ENCODE measurements at places on chromosomes 7 and 10.

DNA sequence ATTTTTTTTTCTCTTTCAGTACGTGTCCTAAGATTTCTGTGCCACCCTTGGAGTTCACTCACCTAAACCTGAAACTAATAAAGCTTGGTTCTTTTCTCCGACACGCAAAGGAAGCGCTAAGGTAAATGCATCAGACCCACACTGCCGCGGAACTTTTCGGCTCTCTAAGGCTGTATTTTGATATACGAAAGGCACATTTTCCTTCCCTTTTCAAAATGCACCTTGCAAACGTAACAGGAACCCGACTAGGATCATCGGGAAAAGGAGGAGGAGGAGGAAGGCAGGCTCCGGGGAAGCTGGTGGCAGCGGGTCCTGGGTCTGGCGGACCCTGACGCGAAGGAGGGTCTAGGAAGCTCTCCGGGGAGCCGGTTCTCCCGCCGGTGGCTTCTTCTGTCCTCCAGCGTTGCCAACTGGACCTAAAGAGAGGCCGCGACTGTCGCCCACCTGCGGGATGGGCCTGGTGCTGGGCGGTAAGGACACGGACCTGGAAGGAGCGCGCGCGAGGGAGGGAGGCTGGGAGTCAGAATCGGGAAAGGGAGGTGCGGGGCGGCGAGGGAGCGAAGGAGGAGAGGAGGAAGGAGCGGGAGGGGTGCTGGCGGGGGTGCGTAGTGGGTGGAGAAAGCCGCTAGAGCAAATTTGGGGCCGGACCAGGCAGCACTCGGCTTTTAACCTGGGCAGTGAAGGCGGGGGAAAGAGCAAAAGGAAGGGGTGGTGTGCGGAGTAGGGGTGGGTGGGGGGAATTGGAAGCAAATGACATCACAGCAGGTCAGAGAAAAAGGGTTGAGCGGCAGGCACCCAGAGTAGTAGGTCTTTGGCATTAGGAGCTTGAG is at the start of gene CFTR:
CFTR (plus strand) TSS at position 801 of the 830 bp plus-strand sequence. CDS start 70 bp downstream, outside the sequence.
- no peak for DNase-seq

DNA sequence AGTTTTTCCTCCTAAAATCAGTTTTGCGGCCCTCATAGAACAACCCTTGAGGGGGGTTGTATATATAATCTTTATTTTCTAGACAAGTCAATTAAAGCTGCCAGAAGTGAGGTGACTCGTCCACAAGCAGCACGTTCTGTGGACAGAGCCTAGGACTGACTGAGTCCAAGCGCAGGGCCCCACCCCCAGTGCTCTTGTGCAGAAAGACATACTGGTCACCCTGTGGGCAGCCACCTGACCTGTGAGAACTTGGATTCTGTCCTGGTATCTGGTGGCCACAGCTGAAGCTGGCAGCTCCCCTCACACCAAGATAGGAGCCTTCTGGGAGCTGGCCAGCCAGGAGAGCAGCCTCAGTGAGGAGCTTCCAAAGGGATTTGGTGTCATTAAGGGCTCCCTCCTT is 89.3 kb downstream of the GRK5 start:
- no peak for DNase-seq

DNA sequence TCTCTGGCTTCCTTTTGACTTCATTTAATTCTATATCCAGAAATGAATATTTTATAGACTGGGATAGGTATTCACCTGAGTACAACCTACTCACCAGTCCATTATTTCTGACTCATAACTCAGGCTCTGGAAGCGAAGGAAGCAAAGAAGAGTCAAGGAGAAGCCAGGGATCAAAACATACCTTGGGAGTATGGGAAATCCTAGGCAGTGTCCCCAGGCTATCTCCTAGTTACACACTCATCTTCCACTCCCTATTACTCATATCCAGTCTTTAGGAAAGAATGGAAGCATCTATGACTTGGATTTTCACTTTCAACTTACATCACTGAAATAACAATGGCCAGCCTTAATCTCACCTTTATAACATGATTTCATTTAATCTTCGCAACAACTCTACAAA is 40.9 kb upstream of the ELAPOR2 start:
- DNase-seq: no peak

- no peak for DNase-seq
Measured at GRCh38 chr7:18239212-18239611, 211.6 kb upstream of the PRPS1L1 start.

DNA sequence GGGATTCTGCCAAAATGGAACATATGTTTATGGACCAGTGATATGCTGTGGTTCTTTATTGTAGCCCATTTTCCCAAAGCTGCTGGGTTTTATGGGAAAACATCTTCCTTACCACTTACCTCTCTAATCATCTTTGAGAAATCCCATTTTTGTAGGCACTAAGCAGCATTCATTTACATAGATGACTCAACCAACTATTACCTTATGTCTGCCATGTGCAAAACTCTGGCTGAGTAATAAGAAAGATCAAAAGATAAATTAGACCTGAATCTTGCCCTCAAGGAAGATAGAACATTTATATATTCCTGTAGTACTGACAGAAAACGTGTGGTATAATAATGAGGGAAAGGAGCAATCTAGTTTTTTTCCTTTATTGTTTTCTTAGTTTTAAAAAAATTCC is 24.3 kb downstream of the CBLL1 start:
- DNase-seq: no peak

DNA sequence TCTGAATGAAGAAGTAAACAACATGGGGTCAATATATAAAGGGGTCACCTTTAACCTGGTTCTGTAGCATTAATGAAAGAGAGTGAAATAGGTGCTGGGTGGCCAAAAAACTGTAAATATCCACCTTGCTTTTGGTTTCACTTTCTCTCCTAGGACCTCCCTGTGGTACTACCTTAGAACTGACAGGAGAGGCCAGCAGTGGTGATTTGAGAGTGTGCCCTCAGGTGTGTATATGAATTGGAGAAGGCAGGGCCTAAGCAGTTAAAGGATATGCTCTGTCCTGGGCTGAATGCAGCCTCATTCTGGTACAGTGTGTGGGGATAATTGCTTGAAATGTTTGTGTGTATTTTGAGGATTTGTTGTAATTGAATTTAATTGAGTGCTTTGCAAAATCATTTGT is 62.0 kb downstream of the BBS9 start:
- DNase-seq: no peak

- DNase-seq: no peak
Measured at GRCh38 chr10:91514787-91515186, 104.6 kb downstream of the HECTD2 start.

- DNase-seq: no peak
Measured at GRCh38 chr7:92763636-92764423, 72.5 kb downstream of the CDK6 start.

- DNase-seq: no peak
Measured at GRCh38 chr10:80509403-80510161, 28.1 kb upstream of the SH2D4B start.

DNA sequence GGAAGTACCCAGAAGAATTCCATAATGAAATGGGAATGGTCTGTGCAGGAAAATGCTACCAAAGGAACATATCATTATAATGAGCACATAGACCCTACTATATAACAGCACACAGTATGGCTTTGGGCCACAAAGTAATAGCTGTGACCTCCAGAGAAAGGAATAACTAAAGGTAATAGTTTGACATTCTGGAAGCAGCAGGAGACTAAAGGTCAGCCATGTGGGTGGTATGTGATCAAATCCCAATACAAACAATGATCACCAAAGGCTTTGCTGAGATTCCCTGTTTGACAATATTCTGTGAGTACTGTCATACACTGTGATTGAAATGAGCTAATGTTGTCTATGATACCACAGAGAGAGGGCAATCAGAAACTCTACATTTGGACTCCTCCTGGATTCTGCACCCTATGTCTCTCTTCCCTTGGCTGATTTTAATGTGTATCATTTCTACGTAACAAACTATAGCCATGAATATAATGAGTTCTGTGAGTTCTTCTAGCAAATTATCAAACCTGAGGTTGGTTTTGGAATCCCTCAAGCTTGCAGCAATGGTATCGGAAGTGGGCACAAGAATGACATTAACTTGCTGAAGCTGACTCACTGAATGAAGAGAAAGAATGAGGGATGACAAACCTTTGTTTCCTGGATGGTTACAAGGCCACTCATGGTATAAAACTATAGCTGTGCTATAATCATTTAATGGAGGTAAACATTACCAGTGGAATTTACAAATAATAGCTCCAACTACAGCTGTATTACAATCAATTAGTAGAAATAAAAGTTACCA is 99.6 kb downstream of the JMJD1C start:
- no peak for DNase-seq

DNA sequence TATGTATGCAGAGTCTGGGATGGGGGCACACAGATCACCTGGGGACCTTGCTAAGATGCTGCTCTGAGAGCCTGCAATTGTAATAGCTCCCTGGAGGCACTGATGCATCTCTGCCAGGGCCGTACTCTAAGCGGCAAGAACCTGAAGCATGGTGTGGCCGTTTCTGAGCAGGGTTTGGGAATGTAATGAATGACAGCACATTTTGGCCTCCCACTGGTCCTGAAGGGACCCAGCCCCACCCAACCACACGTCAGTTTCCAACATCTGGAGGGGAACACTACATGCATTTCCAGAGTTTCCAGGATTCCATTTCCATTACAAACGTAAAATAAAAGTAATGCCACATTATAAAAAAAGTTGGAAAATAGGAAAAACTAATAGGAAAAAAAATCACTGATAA is 14.0 kb downstream of the ZCCHC24 start:
- DNase-seq: no peak

- no peak for DNase-seq
Measured at GRCh38 chr7:81790120-81790500, 20.3 kb upstream of the HGF start.

GRCh38 chr7:95861041-95861440 is 88.7 kb downstream of the DYNC1I1 start:
- no peak for DNase-seq

- no peak for DNase-seq
Measured at GRCh38 chr10:12476656-12477055, 127.3 kb downstream of the CAMK1D start.

DNA sequence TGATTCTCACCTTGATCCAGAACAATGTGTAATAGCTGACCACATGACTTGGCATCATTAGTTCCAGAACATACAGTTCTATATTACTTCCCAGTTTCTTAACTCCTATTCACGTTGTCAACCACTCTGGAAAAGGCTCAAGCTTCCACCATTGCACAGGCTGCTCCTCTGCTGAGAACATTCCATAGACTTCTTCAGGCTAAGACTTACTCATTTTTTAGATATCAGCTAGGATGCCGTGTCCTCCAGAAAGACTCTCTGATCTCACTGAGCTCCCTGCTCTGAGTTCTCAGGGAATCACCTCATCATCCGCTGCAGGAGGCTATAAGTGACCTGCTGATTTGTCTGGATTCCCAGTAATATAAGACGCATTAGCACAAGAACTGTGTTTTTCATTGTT is 73.1 kb downstream of the HTR7 start:
- DNase-seq: no peak

- no peak for DNase-seq
Measured at GRCh38 chr10:21742740-21743412, 208.8 kb downstream of the MLLT10 start.

DNA sequence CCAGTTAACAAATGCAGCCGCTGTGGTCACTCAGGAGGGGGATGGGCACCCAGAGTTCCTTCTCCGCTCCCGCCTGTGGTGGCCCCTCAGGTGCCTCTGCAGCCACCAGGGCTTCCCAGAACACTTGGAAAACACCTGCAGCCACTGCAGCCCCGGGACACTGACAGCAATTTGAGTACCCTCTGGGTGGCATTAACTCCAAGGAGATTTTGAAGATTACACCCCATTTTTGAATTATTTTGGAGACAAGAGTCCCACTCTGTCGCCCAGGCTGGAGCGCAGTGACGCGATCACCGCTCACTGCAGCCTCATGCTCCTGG is 32.2 kb downstream of the IL15RA start:
- no peak for DNase-seq

DNA sequence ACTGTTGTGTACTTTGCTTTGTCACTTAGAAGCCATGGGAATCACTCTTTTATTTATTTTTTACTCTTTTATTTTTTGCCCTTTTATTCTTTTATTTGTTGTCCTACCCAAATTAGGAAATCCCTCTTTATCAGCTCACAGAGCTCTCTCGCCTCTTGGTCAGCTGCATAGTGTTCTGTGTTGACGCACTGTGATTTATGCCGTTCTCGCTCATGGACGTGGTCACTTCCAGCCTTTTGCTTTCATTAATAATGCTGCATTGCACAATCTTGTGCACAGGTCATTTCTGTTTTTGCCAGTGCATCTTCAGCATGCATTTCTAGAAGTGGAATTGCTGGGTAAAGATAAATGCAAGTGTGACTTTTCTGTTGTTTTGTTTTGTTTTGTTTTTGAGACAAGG is 42.3 kb downstream of the FBH1 start:
- no peak for DNase-seq

DNA sequence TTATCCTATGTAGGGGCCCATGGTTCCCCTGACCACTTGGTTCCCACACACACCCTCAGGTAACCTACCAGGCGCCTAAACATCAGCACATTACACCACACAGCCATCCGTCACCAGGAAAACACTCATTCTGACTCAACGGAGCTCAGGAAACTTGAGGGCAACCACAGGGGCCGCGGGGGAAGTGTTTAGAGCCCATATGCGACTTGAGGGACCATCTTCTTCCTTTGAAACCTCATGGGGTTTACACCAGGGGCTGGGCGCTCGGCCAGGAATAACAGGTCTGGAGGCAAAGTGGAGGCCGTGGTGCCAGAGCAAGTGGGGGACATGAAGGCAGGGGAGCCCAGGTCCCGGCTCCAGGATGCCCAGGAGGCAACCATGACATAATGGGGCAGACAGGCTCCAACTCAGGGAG is 1.5 kb downstream of the STX1A start:
- peak; percentile 43 for DNase-seq

GRCh38 chr7:148932-149790 is 43.2 kb upstream of the FAM20C start:
- peak; percentile 100 for DNase-seq

GRCh38 chr7:106017657-106018056 is 54.6 kb downstream of the CDHR3 start:
- no peak for DNase-seq

DNA sequence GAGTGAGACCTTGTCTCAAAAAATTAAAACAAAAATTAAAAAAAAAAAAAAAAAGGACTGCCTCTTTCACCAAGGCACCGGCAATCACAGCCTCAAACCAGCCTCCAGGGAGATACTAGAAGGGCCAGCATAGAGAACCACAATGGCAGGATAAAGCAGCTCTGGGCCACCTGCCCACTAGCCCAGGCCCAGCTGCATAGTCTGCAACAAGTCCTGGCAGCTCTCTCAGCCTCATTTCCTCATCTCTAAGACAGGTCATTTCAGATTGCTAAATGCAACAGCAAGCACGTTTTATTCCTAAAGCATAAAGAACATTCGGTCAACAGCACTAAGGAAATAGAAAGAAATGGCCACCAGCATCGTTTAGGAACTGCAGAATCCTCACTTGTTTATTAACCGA is 28.8 kb downstream of the XPNPEP1 start:
- no peak for DNase-seq

- DNase-seq: no peak
Measured at GRCh38 chr10:17805330-17805729, 3.8 kb upstream of the MRC1 start.

DNA sequence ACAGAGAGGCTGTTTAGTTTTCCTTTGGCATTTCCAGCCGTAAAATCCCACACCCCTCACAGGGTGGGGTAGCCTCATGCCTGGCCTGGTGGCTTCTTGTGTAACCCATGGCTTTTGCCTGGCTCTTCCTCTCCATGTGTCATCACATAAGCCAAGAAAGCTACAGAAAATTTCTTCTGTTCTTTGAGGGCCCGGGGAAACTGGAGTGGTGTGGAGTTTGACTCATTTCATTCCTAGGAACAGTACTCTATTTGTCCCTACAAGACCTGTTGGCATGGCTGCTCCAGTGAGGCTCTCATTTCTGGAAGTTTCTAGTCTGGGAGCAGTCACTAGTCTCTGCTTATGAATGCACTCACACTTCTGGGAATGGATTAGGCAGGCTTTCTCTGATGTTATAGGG is 523.9 kb downstream of the SUGCT start:
- DNase-seq: no peak

Measured in activated naive CD4-positive, alpha-beta T cell (primary cell).